ENCODE measurements at places on chromosomes 4 and X.

- H3K4me1 ChIP-seq, result no peaks in the 10 kb centered on the region
- no peak overlapping the region for H3K27ac ChIP-seq
- H3K4me3 ChIP-seq, result no peak overlapping the region
- no peaks in the 10 kb centered on the region for H3K36me3 ChIP-seq
Observed at GRCh38 chr4:145435646-145436045, 46.0 kb upstream of the SMAD1 start.

- no peaks in the 10 kb centered on the region for H3K36me3 ChIP-seq
- DNase-seq, result no peak
- H3K27ac ChIP-seq, result no peak overlapping the region
Observed at GRCh38 chr4:182600093-182600492, 317.1 kb downstream of the DCTD start.

DNA sequence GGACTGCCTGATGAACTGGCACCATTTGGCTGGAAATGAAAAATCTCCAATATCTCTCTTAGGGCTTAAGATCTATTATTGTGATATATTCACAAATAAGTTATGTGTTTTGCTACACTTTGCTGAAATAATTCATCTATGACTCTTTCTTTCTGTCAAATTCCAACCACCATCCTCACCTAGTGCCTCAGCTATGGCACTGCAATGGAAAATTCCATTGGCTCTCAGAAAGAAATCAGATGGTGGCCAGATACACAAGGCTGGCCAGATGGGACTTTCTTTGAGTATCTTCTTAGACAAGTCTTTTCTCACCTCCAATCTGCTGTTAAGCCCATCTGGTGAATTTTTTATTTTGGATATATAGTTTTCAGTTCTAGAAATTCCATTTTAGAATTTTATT, 28.0 kb downstream of the NAT8L start:
- H3K36me3 ChIP-seq, result no peaks in the 10 kb centered on the region
- no peak overlapping the region for H3K4me3 ChIP-seq
- no peak for DNase-seq
- no peak overlapping the region for H3K27ac ChIP-seq

GRCh38 chr4:100826808-100827548, 309.2 kb upstream of the EMCN start:
- no peak overlapping the region for H3K27ac ChIP-seq
- no peaks in the 10 kb centered on the region for H3K27me3 ChIP-seq
- no peaks in the 10 kb centered on the region for H3K4me1 ChIP-seq
- no peak overlapping the region for H3K4me3 ChIP-seq

DNA sequence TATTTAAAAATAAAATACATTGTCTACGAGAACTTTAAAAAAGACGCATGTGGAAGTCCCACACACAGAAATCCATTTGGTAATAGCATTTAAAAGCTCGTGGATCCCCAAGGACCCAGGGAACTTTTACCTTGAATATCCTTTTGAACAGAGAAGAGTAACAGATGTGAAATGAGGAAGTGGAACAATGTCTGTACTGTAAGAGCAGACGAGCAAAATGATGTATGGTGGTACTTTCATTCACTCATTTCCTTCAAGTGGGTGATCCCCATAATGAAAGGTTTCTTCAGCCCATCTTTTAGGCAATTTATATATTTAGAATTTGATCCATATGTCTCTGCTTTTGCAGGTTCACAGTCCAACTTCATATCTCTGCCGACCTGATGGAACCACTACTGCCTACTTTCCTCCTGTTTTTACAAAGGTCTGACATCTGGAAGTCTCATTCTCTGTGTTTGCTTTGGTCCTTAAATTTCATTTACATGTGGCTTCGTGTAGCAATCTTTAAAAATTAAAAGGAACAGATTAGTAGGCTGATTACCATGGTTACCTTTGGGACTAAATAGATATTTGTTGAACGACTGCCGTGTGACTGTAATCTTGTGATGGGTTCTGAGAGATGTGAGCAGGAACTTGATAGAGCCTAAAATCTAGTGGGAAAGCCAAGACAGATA, 188.4 kb downstream of the PALLD start:
- peaks cover under 1% of the 10 kb centered on the region for H3K27me3 ChIP-seq
- no peak for DNase-seq
- H3K36me3 ChIP-seq, result no peaks in the 10 kb centered on the region

- H3K4me1 ChIP-seq, result no peaks in the 10 kb centered on the region
- H3K27me3 ChIP-seq, result no peaks in the 10 kb centered on the region
- H3K27ac ChIP-seq, result no peak overlapping the region
- no peak overlapping the region for H3K4me3 ChIP-seq
- no peaks in the 10 kb centered on the region for H3K36me3 ChIP-seq
Observed at GRCh38 chrX:125132274-125132673, 187.4 kb upstream of the TEX13C start.

- H3K4me1 ChIP-seq, result no peaks in the 10 kb centered on the region
- H3K36me3 ChIP-seq, result no peaks in the 10 kb centered on the region
- DNase-seq, result no peak
- H3K27me3 ChIP-seq, result no peaks in the 10 kb centered on the region
- no peak overlapping the region for H3K27ac ChIP-seq
Observed at GRCh38 chr4:95428291-95429070, 120.3 kb downstream of the UNC5C start.

DNA sequence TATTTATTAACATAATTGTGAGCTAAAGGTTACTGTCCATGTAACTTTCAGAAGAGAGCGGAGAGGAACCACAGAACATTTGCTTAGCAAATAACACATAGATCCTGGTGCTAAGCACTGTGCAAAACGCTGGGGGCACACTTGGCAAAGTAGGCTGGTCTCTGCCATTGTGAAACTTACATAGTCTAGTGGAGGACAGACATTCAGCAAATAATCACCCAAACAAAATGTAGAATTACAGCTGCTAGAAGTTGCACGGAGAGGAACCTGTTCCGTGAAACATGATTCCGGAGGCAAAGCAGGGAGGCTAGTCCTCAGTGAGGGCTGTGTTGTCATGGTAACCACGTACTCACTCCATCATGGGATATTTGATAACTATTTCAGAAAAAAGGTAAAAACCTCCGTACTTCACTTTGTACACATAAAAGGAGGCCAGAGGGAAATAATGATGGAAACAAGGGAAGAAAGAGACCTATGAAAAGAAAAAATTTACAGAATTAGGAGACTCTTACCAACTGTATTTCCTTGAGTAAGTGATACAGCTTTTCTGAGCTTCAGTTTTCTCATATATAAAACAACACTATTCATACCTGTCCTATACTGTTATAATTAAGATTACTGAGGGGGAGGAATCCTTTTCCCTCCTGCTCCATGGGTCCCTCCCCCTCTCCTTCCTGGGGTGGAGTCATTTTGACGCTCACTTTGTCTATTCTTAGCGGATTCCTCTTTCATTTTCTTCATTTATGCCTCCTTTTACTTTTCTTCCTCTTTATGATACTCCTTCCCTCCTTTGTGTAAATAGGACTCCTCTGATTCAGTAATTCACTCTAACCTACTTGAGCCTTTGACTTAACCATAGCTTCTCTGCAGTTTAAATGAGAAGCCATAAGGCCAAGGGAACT, 825 bp upstream of the RASGEF1B start:
- H3K36me3 ChIP-seq, result peaks cover 31% of the 10 kb centered on the region
- peak overlapping the region; percentile 97 for H3K27ac ChIP-seq
- DNase-seq, result no peak
- H3K27me3 ChIP-seq, result no peaks in the 10 kb centered on the region
- H3K4me3 ChIP-seq, result peak overlapping the region; percentile 93

GRCh38 chr4:145939441-145939750, 773 bp upstream of the ZNF827 start:
- peak overlapping the region; percentile 92 for H3K27ac ChIP-seq
- DNase-seq, result no peak
- H3K36me3 ChIP-seq, result peaks cover 36% of the 10 kb centered on the region
- no peaks in the 10 kb centered on the region for H3K27me3 ChIP-seq
- H3K4me1 ChIP-seq, result peaks cover 30% of the 10 kb centered on the region

DNA sequence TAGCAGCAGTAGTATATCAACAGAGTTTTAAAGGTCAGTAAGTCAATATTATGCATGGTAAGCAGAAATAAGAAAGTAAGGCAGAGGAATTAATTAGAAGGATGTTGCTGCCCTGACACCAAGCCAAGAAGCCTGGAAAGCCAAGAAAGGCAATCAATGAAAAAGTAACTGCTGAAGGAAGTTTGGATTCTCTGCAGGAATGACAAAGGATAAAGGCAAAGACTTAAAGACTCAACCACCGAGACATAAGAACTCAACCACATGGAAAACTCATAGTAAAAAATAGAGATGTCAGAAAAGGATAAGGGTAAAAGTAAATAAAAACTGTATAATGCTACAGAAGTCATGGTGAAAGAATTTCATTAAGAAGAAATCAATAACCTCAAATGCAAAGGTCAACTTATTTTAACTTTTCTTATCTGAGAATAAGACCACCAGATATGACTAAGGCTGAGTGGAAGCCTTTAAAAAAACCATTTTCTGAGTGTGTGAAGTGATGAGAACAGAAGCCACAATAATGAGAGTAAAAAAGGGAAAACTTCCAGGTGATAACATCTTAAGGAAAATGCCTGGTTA, 55.2 kb downstream of the NEK1 start:
- no peak overlapping the region for H3K4me3 ChIP-seq
- H3K4me1 ChIP-seq, result no peaks in the 10 kb centered on the region
- peak overlapping the region; percentile 14 for H3K27ac ChIP-seq
- peaks cover 32% of the 10 kb centered on the region for H3K36me3 ChIP-seq
- no peak for DNase-seq

DNA sequence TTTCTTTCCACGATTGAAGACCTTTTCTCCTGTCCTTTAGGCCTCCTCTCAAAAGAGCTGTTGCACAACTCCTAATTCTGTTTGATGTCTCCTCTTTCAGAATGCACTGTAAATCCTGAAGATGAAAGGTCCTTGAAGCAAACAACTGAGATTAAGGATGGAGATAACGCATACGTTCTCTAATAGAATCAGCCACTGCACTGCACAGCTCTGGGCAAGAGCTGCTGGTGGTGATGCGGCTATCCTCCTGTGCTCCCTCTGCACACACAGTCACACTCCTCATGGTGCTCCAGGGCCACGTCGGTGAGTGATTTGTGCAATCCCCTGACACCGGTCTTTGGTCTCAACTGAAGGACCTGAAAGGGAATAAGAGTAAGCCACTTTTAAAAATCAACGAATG, 208.7 kb downstream of the PDGFC start:
- no peaks in the 10 kb centered on the region for H3K4me1 ChIP-seq
- no peak for DNase-seq
- no peaks in the 10 kb centered on the region for H3K36me3 ChIP-seq
- H3K27ac ChIP-seq, result no peak overlapping the region

DNA sequence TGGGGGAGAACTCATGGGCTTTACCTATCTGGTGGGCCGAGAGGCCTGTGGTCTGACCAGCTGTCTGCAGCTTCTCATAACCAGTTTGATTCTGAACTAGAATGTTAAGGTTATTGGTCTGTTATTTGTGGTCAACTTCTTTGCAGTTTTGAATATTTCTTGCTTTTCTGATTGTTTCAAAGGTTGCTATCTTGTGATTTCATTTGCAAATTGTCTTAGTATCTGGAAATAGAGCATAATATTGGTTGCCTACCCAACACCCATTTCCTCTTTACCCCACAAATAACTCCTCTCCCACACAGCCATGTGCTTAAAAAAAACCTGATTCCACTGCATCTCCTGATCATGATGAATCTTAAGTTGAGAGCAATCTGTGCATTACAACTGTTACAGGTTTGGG, 39.1 kb upstream of the BMP2K start:
- H3K27me3 ChIP-seq, result no peaks in the 10 kb centered on the region
- no peak overlapping the region for H3K27ac ChIP-seq
- no peaks in the 10 kb centered on the region for H3K36me3 ChIP-seq
- H3K4me1 ChIP-seq, result no peaks in the 10 kb centered on the region

- peaks cover 13% of the 10 kb centered on the region for H3K27me3 ChIP-seq
- H3K4me1 ChIP-seq, result no peaks in the 10 kb centered on the region
- no peak for DNase-seq
- H3K36me3 ChIP-seq, result no peaks in the 10 kb centered on the region
Observed at GRCh38 chrX:53047228-53047627, 1.4 kb upstream of the GPR173 start.

All from effector memory CD8-positive, alpha-beta T cell (primary cell).